NCI-H2081 treated with DMSO at 0.1 percent for 48 hours (cell line): ENCODE measurements at places on chromosomes 3 and 15.

GRCh38 chr3:113546414-113546893 is 14.1 kb downstream of the SIDT1 start:
- no peak for DNase-seq

- DNase-seq = no peak
Measured at GRCh38 chr3:45441584-45442310, 53.4 kb downstream of the LARS2 start.

DNA sequence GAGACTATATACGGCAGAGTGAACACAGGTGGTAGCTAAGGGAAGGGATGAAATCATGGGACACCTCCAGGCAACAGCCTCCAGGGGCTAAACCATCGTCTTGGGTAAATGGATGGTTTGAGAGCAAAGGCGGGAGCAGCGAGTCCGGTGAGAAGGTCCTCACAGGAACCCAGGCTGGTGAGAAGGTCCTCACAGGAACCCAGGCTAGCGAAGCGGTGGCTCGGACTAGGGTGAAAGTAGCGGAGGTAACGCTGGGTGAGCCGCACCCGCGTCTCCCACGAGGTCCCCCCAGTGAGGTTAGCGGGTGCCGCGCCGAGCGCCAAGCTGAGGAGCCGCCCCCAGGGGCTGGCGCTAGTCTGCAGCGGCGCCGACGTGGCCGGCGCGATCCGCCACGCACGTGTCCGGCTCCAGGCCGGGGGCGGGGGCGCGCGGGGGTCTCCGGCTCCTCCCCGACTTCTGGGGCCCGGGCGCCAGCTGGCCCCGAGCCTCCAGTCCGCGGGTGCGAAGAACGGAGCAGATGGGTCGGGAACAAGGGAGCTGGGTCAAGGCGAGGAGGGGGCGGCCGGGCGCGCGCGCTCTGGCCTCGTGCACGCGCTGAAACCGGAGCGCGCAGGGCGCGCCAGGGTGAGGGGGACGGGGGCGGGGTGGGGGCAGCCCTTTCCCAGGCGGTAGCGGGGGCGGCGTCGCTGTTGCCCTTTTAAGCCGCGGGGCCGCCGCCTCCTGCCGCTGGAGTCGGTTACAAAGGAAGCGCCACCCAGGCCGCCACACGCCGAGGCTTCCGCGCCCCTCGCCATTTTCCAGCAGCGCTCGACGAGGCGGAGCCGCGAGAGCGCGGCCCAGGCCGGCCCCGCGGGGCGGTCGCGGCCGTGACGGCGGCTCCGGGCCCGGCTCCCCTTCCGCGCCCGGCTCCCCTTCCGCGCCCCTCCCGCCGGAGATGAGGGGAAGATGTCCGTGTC is at the start of gene UBE2Q2:
UBE2Q2 (plus strand) TSS at position 726 of the 956 bp plus-strand sequence; CDS start at position 946, 220 bp downstream.
- no peak for DNase-seq

- DNase-seq = no peak
Measured at GRCh38 chr15:70853973-70854665, at the start of gene LARP6. Gene LARP6 (minus strand): TSS chr15:70854157. CDS start chr15:70854088, 69 bp downstream.

GRCh38 chr15:83207009-83207659 is 489 bp downstream of the HDGFL3 start:
- DNase-seq = no peak

DNA sequence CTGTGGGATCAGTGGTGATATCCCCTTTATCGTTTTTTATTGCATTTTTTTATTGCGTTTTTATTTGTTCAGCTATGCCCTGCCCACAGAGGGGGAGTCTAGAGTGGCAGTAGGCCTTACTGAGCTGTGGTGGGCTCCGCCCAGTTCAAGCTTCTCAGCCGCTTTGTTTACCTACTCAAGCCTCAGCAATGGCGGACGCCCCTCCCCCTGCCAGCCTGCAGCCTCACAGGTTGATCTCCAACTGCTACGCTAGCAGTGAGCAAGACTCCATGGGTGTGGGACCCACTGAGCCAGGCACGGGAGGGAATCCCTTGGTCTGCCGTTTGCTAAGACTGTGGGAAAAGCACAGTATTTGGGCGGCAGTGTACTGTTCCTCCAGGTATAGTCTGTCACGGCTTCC is 500.6 kb upstream of the MCTP2 start:
- DNase-seq = no peak

- no peak for DNase-seq
Measured at GRCh38 chr3:152496286-152496685, 227.6 kb downstream of the MBNL1 start.

DNA sequence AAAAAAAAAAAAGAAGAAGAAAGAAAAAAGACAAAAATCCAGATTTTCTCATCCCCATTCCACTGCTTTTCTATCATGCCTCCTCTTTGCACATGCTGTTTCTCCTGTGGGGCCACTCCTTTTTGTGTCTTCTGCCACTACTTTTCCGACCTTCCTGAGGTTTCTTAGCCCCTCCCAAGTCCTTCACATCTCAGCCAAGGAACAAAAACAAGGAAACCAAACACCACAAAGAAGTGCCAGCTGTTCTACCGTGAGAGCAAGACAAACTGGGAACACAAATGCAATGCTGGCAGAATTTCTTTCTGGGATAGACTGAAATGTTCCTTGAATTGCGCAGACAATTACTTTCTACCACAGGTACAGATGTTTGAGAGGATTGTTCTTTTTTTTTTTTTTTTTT is 83.2 kb downstream of the MB21D2 start:
- no peak for DNase-seq

GRCh38 chr3:38397320-38397719 is 50.7 kb downstream of the XYLB start:
- no peak for DNase-seq

- DNase-seq = no peak
Measured at GRCh38 chr15:96122077-96123027, 208.1 kb upstream of the NR2F2 start.

- DNase-seq = no peak
Measured at GRCh38 chr15:86553108-86553507, 473.4 kb downstream of the AGBL1 start.

DNA sequence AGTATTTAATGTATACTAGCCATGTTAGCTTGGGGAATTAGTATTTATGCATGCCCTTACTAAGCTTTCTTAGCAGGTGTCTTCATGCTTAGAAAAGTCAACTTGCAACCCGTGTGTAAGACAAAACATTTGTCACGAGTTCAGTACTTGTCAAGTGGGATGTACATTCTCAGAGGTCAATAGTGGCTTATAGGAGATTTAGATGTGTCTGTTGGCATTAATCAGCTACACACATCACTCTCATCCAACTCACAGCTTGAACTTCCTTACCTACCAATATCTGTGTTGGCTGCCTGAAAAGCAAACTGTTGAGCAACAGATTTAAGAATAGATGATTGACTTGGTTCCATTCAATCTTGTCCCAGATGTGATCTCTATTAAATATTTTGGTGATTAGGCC is 109.5 kb downstream of the ROBO2 start:
- DNase-seq = no peak

DNA sequence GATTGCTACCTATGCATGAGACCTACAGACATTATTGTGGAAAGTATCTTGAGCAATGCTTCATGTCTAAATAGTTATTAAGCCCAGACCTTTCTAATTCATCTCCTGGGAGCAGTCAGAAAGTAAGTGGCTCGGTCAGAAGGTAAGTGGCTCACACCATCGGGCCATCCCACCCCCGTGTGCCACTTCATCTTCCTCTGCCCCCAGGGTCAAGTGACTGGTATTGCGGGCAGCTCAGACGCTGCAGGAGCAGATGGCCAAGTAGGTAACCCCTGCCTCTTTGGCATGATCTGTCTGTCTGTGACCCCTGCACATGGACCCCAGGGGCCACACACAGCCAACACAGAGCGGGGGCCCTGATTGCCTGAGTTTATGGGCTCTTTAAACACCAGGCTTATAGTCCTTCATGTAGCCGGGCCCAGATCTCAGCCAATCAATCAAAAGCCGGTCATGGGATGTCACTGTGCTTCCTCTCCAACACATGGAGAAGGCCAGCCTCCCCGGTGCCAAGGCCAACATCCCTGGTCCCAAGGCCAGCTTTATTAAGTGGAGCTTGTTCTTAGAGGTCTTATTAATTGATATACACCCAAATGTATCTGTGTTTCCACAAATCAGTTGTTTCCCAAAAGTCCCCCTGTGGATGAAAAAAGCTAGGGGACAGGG is 42.9 kb downstream of the LARP6 start:
- DNase-seq = no peak

- DNase-seq = no peak
Measured at GRCh38 chr3:119870512-119870911, 88.6 kb downstream of the NR1I2 start.

GRCh38 chr15:85500729-85501128 is 120.3 kb downstream of the AKAP13 start:
- DNase-seq = no peak

DNA sequence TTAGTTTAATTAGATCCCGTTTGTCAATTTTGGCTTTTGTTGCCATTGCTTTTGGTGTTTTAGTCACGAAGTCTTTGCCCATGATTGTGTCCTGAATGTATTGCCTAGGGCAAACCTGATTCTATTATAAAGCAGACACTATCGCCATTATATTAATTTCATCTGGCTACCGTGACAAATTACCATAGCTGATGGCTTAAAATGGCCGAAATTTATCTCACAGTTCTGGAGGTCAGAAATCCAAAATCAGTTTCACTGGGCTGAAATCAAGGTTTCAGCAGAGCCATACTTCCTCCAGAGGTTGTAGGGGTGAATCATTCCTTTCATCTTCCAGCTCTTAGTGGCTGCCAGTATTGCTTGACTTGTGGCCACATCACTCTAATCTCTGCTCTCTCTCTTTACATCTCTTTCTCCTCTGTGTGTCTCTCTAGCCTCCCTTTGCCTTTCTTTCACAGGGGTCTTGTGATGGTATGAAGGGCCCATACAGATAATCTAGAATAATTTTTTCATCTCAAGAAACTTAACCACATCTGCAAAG is 31.7 kb upstream of the FRMD4B start:
- no peak for DNase-seq

DNA sequence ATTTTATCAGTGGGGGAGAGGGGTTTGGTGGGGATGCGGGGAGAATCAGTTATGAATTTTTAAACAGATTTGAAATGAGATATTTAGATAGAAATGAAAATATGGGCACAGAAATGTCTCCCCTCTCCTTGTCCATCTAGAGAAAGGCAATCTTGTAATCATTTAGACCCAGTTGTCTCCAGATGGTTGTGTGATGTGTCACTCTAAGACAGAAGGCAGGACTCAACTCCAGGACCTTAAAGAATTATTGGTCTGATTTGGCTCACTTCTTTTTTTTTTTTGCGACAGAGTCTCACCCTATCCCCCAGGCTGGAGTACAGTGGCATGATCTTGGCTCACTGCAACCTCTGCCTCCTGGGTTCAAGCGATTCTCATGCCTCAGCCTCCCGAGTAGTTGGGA is 77.2 kb downstream of the EOMES start:
- no peak for DNase-seq

DNA sequence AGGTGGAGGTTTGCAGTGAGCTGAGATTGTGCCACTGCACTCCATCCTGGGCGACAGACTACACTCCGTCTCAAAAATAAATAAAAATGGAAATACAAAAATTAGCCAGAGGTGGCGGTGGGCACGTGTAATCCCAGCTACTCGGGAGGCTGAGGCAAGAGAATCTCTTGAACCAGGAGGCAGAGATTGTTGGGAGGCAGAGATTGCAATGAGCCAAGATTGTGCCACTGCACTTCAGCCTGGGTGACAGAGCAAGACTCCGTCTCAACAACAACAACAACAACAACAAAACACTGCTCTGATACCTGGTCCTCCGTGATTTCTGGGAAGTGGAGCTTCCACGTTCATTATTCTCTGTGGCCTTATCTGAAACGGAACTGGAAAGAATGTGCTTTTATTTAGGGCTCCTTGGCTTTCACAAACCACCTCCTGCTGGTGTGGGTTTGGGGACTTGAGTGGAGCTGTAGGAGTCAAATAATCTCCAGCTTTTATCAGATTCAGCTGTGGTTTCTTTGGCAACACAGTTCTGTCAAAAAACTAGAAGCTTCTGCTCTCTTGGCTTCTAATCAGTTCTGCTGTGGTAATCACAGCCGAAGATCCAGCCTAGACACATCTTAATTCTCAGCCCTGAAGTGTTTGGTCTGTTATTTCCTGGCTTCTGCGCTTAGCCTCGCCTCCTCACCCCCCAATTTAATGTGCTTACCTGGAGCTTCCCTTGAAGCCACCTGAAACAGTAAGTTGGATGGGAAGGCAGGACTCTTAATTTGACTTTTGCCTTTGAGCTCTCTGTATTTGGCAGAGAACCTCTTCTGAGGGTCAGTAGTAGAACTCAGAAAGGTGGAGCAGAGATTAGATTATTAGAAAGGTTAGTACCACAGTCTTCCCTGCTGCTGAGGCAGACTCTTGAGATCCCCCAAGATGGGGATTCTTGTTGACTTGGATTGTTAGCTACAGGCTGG is 21.4 kb downstream of the IRAK2 start:
- DNase-seq = no peak

DNA sequence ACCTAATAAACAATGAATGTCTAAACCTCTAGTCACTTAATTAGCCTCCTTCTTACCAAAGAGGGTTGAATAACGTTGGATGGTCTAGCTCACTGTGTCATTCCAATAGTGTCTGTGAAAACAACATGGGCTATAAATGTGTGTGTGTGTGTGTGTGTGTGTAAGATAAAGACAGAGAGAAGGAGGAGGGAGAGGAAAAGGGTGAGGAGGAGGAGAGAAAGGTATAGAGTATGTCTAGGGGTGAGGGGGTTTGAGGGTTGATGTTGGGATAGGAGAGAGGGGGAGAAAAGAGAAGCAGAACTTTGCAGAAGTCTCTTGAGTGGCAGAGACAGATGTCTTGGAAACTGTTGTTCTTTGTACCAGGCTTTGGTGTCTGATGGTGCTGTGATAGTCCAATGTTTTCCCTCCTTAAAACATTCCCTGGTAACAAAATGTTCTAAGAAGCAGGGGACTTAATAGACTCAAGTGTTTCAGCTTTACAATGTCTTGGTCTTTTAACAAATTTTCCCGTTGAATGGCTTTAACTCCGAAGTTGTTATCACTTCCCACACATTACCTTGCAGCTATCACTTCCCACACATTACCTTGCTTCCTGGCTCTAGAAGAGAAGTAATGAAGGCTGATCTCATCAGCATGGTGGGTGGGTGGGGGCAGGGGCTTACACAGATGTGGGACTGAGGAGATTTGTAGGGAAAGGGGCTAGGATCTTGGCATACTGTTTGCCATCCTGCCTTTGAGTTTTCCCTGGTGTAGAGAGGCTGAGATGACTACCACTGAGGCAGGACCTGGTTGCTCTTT is 57.8 kb upstream of the ETV5 start:
- no peak for DNase-seq

DNA sequence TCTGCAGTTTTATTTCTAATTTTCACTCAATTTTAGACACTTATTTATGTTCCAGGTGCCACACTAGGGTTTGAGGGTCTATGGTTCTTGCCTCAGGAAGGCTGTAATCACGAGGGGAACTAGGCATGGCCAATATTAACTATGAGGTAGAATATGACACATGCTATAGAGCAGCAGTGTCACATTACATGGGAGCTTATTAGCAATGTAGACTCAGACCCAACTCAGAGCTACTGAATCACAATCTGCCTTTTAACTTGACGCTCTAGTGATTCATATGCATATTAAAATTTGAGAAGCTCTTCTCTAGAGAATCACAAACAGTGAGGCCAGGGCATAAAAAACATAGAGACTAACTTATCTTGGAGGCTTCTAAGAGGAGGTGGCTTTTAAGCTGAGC is 32.8 kb upstream of the MRPL3 start:
- DNase-seq = no peak
